Left renal pelvis (tissue), 4 donors: ENCODE measurements at places on chromosomes 7 and 10. TPM values are rescaled to one million over a fixed set of nuclear protein-coding genes. Genes with fewer than 3 reads are reported as not detected.

CAV2 gene
- 31.6 TPM for polyA plus RNA-seq

MYH16 gene
- not detected for polyA plus RNA-seq

ARHGAP19 gene
- 33.6 TPM for polyA plus RNA-seq

DNA sequence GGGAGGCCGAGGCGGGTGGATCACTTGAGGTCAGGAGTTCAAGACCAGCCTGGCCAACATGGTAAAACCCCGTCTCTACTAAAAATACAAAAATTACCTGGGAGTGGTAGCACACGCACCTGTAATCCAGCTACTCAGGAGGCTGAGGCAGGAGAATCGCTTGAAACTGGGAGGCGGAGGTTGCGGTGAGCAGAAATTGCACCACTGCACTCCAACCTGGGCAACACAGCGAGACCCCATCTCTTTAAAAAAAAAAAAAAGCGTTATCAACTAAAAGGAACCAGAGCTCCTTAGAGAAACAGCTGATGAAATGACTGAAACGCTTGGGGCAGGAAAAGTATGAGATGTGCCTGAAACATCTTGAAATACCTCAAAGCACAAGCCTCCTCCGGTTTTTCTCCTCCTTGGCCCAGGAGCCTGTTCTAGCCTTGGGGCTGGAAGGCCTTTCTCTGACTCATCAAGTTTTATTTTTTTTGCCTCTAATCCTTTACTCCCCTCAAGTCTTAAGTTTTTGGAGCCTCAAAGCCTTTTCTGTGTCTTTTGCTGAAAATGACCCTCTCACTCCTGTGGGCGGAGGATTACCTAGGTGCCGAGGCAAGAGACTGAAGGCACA lies 2.6 kb upstream of the METTL27 start:
- no peak for DNase-seq

ZNF716 gene
- polyA plus RNA-seq, result not detected

CNTNAP2 gene
- polyA plus RNA-seq, result 23.5 TPM

GRCh38 chr7:140922741-140923345 lies 1.9 kb downstream of the BRAF start:
- no peak for DNase-seq
